ENCODE measurements at places on chromosomes 3 and 15. TPM values are rescaled to one million over a fixed set of nuclear protein-coding genes. Genes with fewer than 3 reads are reported as not detected.
A peak's percentile ranks its signal among the peaks of the same experiment; 100 is the strongest.

DNA sequence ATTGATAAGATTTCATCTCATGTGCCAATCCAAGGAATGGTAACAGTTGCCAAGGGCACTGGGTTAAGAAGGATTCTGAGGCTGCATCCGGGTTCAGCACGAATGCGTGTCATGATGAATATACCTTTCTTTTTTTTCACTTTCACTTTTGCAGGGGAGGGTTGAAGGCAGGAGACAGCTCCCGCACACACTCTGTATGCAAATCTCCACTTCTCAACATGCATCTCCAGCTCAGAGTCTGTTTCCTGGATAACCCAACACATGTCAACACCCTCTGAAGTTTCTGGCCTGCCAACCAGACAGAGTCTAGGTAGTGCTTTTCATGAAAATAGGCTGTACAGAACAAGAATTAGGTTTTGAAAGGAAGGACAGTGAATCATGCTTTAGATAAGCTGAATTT lies 21.6 kb downstream of the B4GALT4 start:
- no peak for DNase-seq
- no peak overlapping the region for H3K4me3 ChIP-seq
- no peak overlapping the region for H3K27ac ChIP-seq
- H3K36me3 ChIP-seq: peaks cover 54% of the 10 kb centered on the region
- no peaks in the 10 kb centered on the region for H3K4me1 ChIP-seq
- no peaks in the 10 kb centered on the region for H3K27me3 ChIP-seq

GRCh38 chr15:63004211-63004610 lies 38.3 kb upstream of the TPM1 start:
- H3K4me1 ChIP-seq: peaks cover 4% of the 10 kb centered on the region
- DNase-seq: no peak
- H3K27me3 ChIP-seq: no peaks in the 10 kb centered on the region
- H3K36me3 ChIP-seq: no peaks in the 10 kb centered on the region

DNA sequence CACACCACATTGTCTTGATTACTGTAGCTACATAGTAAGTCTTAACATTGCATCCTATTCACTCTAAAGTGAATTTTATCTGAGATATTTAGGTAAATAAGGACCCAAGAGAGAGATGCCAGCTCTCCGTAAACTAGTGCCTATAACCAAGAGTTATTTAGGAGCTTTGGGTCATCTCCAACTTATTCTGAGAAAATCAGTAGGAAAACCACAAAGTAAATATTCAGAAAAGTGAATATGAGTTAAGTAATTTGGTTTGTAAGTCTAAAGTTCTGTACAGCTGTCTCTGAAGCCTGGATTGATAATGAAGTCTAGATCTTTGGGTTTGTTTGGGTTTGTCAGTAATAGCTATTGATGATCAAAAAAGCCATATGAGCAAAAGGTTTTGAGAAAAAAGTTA lies 120.0 kb downstream of the FNDC3B start:
- no peak for DNase-seq
- H3K27ac ChIP-seq: no peak overlapping the region
- H3K4me1 ChIP-seq: peaks cover 13% of the 10 kb centered on the region

- H3K4me3 ChIP-seq: no peak overlapping the region
- no peak overlapping the region for H3K27ac ChIP-seq
- H3K36me3 ChIP-seq: no peaks in the 10 kb centered on the region
- peaks cover 26% of the 10 kb centered on the region for H3K27me3 ChIP-seq
- DNase-seq: no peak
Measured at GRCh38 chr3:124883766-124884473, 3.2 kb downstream of the ITGB5 start.

GRCh38 chr3:52688266-52688665 lies 2.4 kb downstream of the GNL3 start:
- H3K4me1 ChIP-seq: peaks cover 7% of the 10 kb centered on the region
- DNase-seq: no peak
- H3K36me3 ChIP-seq: peaks cover 57% of the 10 kb centered on the region

DNA sequence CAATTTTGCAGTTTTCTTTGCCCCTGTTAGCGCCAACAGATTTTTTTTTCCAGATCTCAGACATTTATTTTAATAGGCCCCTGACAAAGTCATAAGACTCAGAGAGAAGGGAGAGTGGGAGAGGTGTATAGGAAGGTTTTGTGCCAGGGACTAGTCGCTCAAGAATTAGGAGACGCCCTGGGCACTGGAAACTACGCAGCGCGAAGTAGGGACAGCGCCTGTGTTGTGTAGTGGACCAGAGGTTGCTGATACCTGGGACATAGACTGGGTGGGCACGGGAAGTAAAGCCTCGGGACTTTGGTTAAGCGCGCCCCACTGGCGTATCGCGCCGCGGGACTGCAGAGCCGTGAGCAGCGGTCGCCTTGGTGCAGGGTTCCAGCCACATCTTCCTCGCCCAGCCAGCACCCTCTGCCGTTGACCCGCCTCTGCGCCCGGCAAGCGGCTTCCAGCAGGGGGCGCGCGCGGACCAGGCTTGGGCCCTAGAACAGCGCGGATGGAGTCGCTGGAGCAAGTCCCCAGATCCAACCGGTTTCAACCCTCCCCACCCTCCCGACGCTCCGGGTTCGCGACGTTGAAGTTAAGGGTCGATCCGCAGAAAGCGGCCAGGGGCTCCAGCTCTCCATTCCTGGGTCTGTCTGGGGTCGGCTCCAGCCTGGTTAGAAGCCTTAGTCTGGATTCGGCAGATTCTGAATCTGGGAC lies 3.0 kb upstream of the ISLR2 start:
- H3K27ac ChIP-seq: peak overlapping the region; percentile 84
- no peaks in the 10 kb centered on the region for H3K36me3 ChIP-seq
- H3K4me3 ChIP-seq: peak overlapping the region; percentile 44
- H3K27me3 ChIP-seq: peaks cover 73% of the 10 kb centered on the region

DNA sequence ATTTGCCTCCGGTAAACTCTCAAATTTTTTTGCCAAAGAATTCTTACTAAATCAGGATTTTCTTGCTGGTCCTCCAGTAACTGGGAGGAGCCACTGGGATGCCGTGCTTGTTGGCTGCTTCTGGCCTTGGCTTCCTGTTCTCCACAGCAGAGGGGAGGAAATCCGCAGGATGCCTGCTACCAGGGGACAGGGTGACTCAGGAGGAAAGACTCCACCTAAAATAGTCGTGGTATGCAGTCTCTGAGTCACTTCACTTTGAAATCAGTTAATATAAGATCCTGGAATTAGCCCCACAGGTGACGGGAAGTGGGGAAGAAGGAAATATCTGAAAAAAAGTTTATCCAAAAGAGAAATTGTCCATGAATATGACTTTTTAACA lies 6.5 kb upstream of the TM4SF18 start:
- no peak overlapping the region for H3K4me3 ChIP-seq
- peak overlapping the region; percentile 82 for H3K27ac ChIP-seq
- peak; percentile 77 for DNase-seq
- H3K36me3 ChIP-seq: no peaks in the 10 kb centered on the region

Gene TRAIP
- 4.5 TPM for total RNA-seq

Gene ANKUB1
- total RNA-seq: not detected

Gene EXD1
- not detected for total RNA-seq

Gene TNIK
- 33.6 TPM for total RNA-seq

Gene SCN11A
- total RNA-seq: 2.0 TPM

Gene SAMMSON
- total RNA-seq: 0.04 TPM

Measured in muscle of leg (tissue), 16 donors.